ENCODE measurements at places on chromosomes 7 and 10.
A peak's percentile ranks its signal among the peaks of the same experiment; 100 is the strongest.

- peaks cover 32% of the 10 kb centered on the region for H3K36me3 ChIP-seq
- H3K4me1 ChIP-seq, result no peaks in the 10 kb centered on the region
Measured at GRCh38 chr7:67019562-67020390, 23.1 kb downstream of the TYW1 start.

DNA sequence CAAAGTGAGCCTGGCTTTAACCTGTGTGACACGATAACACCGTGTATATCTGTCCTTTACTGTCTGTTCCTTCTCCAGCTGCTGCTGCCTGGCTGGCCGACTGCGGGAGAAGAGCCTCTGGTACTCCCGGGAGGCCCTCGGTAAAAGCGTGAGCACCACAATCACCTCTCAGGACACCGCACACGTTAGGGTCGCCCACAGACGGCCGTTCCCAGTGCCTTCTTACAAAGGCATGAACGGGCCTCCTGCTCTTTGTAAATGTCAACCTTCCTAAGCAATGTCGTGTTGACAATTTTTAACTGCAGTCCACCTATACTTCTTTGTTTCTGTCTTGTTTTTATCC lies 177.6 kb downstream of the DIP2C start:
- H3K27ac ChIP-seq, result no peak overlapping the region
- DNase-seq, result no peak
- H3K4me1 ChIP-seq, result peaks cover 3% of the 10 kb centered on the region
- H3K36me3 ChIP-seq, result peaks cover 4% of the 10 kb centered on the region
- no peak overlapping the region for H3K4me3 ChIP-seq

DNA sequence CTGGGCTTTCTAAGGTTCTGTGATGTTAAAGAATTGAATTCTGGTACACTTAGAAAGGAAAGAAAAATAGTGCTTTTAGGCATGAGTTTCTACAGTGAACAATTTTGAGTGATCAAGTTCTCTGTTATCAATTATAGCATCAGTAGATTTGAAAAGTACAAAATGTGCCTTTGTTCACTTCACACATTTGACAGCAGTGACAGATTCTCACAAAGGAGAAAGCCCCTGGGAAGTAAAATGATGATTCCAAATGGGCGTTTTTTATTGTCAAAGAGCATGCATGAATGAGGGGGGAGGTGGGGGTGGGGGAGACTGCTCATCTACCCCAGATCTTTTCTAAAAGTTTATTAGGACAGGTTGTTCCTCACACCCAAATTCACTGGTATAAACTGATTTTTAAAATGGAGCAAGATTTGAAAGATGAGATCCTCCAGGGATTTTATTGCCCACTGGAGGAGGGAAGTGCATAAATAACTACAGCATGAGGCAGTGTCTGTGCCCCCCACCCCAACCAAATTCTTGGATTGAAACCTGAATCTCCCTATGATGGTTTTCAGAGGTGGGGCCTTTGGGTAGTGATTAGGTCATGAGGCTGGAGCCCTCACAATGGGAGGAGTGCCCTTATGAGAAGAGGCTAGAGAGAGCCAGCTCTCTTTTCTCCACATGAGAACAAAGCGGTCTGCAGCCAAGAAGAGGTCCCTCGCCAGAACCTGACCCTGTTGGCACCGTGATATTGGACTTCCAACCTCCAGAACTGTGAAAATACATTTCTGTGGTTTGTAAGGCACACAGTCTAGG lies 79.5 kb downstream of the AOAH start:
- H3K4me3 ChIP-seq, result no peak overlapping the region
- no peaks in the 10 kb centered on the region for H3K27me3 ChIP-seq
- no peak for DNase-seq
- H3K4me1 ChIP-seq, result no peaks in the 10 kb centered on the region
- H3K36me3 ChIP-seq, result no peaks in the 10 kb centered on the region
- H3K27ac ChIP-seq, result no peak overlapping the region

DNA sequence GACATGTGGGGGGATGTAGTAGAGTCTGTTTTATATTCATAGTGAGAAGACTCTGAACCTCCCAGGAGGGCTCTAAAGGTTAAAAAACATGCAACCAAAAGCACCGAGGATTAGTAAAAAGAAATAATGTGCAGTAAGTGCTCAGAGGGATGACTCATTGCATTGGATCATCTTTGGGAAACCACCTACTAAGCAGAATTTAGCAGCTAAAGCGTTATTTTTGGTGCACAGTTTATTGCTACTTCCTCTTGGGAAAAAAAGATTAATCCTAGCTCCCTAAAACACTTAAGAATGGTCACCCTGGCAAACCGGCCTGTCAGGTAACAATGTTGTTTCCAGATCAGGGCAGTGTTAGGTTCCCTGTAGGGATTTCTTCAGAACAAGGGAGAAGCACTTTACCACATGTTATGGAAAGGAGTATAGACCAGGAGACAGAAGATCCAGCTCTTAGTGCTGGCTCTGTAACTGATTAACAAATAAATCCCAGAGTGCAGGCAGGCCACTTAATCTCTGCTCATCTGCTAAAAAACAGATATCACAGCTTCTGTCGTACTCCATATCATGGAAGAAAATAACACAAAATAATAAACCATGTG lies 44.8 kb upstream of the FAM133B start:
- no peaks in the 10 kb centered on the region for H3K36me3 ChIP-seq
- H3K4me1 ChIP-seq, result no peaks in the 10 kb centered on the region
- H3K27ac ChIP-seq, result peak overlapping the region; percentile 5
- H3K27me3 ChIP-seq, result no peaks in the 10 kb centered on the region
- no peak for DNase-seq

DNA sequence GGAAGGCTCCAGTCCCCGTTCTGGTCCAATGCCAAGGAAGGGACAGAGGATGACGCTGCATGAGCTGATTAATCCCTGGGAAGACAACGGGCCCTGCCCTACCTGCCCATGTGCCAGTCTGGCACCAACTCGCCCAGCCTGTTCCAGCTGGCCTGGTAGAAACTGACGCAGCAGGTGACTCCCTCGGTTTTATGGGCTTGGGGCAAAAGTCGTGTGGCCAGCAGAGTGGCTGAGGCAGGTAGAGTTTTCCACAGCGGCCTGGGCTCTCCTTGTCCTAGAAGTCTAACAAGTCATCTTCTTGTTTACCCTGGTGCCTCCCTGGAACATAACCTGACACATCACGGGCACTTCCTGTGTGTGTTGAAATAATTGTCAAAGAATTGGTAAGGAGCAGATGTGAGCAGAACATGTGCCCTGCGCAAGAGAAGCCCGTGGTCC lies 20.4 kb upstream of the LMTK2 start:
- no peak overlapping the region for H3K4me3 ChIP-seq
- no peaks in the 10 kb centered on the region for H3K36me3 ChIP-seq
- H3K27ac ChIP-seq, result no peak overlapping the region
- no peaks in the 10 kb centered on the region for H3K4me1 ChIP-seq
